ENCODE measurements at places on chromosomes 3 and 15. TPM values are rescaled to one million over a fixed set of nuclear protein-coding genes. Genes with fewer than 3 reads are reported as not detected.

- no peak for DNase-seq
Observed at GRCh38 chr3:134677987-134678308, 27.1 kb upstream of the KY start.

DNA sequence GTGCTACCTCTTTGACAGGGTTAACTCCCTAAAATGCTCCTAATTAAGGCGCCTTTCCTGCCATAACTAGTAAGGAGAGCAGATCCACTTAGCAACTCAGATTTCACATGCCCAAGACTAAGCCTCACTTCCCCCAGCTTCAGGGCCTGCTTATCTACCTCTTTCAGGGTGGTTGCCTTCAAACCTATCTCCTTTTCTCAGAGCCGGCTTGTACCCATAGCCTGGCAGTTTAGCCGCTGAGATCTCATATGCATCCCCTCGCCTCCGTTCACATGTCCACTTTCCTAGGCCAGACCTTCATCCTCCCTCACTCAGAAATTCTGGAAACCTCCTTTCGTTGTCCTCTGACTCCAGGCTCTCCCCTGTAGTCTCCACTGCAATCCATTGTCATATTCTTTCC lies 1.0 kb upstream of the FSTL1 start:
- DNase-seq = no peak

DNA sequence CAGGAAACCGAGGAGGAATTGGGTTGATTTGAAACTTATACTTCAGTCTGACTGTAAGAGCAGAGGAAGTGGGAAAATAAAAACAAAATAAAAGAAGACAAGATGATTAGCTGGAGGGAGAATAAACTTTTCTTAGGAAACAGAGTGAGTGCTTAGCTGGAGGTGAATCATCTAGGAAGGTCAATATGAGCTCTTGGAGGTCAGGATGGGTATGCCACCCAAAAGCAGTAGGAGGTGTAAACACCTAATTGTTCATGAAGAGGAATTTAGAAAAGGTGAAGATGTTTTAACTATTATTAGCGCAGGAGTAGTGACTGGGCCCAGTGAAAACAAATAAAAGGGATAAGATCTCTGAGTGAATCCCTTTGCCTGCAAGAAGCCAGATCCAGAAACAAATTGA lies 39.9 kb upstream of the ARL14 start:
- no peak for DNase-seq

- peak; percentile 45 for DNase-seq
Observed at GRCh38 chr3:49132437-49133225, at the start of gene LAMB2. Gene LAMB2 (minus strand): TSS chr3:49133050. CDS start chr3:49132867, 183 bp downstream.

DNA sequence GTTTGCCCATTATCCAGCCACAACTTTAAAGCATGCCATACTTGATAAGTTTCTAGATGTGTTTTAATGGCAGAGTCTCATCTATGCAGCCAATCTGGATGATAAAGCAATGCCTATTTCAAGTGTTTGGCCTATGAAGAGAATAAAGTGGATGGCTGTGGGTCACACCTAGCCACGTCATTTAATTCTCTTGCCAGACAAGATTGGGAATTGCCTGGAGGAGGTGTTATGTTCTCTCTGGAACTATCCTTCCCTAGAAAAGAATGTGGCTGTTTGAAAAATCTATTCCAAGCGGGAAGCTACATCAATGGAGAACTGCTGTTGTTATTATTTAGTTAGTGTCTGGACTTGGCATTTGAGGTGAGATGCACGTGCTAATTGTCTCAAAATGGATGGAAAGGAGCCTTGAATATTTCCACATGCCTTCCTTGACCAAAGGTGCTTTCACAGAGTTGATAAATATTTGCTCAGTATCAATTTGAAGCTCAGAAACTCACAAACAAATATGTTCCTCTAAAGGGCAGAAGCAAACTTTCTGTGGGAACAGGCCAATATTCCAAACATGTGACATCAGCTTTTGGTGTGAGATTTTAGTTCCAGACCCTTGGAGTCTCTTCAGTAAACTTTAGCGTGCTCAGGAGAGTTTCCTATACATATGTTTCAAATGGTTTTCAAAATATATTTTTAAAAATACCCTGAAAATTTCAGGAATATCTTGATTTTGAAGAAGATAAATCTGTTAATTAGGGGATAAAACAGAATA lies 510.6 kb upstream of the SGO1 start:
- DNase-seq = no peak

GRCh38 chr15:62835762-62836161 lies 206.8 kb upstream of the TPM1 start:
- DNase-seq = no peak

DNA sequence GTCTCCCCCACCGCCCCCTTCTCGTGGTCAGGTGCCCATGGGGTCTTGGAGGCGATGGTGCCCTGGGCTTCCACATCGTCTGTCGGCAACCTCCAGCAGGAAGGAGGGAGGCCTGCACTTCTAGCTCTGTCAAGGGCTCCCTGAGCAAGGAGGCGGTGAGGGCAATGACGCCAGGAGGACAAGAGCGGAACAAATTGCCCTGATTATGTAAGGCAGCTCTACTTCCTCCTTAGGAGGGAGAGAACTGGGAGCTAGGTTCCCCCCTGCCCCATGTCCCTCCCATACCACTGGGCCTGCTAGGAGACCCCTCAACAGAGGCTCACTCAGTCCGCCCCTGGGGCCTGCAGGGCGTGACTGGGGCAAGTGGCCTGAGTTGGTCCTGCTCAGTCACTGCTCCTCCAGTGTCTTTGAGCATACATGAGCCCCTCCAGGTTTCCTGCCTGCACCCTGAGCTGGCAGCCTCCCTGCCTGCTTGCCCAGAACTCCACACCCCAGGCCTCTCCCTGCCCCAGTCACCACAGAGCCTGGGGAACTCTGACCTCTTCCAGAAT lies 56.1 kb downstream of the CACNA2D2 start:
- no peak for DNase-seq

GRCh38 chr3:143884861-143885260 lies 36.6 kb upstream of the SLC9A9 start:
- no peak for DNase-seq

DNA sequence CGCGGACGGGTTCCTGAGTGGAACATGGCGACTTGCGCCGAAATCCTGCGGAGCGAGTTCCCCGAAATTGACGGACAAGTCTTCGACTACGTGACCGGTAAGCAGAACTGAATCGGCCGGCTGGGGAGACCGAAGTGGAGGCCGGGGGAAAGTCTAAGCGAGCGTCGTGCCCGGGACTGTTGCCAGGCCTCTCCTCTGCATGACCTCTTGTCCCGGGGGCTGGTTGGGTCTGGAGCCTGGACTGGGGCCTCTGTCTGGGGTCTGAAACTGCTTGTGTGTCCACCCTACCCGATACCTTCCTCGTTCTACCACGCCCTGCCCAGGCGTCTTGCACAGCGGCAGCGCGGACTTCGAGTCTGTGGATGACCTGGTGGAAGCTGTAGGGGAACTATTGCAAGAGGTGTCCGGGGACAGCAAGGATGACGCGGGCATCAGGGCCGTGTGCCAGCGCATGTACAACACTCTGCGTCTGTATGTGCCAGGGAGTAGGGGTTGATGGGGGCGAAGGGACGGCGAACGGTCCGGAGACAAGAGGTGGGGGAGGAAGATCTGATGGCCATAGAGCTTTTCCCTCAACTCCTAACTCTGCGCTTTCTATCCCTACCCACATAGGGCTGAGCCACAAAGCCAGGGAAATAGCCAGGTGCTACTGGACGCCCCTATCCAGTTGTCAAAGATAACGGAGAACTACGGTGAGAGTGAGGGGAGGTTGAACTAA lies at the start of gene ABCF3:
TSS of gene ABCF3 (plus strand) at position 16 of the 718 bp plus-strand sequence. CDS start at position 25, 9 bp downstream.
- DNase-seq = no peak

GRCh38 chr3:194900854-194901522 lies 215.3 kb downstream of the FAM43A start:
- no peak for DNase-seq

DNA sequence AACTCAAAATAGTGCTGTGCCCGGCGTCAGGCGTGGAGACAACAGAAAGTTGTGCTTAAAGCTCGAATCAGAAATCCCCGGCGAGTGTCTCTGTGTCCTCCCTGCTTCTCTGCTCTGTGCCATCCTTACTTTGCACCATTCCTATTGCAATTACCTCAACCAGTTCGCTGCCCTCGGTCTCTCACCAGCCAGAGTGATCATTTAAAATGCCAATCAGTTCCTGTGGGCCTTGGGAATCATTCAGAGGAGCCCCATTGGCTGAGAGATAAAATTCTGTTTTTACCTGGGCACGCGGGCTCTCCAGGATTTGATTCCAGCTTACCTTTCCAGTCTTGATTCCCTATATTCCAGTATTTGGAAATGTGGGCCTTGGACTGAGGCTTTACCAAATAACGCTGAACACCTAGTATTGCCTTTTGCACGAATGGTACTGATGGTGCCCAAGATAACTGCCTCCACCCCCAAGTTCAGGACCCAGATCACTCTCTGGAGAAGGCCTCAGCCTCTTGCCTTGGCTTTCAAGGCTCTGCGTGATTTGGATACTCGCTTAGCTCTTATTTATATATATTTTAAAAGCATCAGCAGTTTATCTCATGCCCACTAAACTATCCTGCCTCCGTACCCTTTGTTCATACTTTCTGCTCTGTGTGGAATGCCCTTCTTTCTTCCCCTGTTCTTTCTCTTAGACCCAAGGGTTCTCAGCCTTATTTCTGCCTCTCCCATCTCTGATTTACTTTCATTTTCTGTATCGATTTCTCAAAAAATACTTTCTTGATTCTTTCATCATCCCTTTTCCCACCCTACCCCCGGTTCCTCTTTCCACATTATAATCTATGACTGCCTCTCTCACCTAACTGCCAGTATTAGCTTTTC lies 863 bp downstream of the PSMA4 start:
- no peak for DNase-seq

The CD86 gene
- 6.1 TPM for total RNA-seq

The KCNMB3 gene
- total RNA-seq = 6.6 TPM

The POLR2M gene
- total RNA-seq = 320 TPM
